Adipose tissue (tissue), 3 donors: ENCODE measurements at places on chromosomes 1 and 21. TPM values are rescaled to one million over a fixed set of nuclear protein-coding genes. Genes with fewer than 3 reads are reported as not detected.

The ZNF362 gene
- 17.8 TPM for polyA plus RNA-seq

The SLC45A3 gene
- polyA plus RNA-seq = 0.67 TPM

The BRINP2 gene
- polyA plus RNA-seq = 0.16 TPM

The NR1I3 gene
- 0.21 TPM for polyA plus RNA-seq

The FAAH gene
- 31.4 TPM for polyA plus RNA-seq

The F13B gene
- not detected for polyA plus RNA-seq

The CFHR2 gene
- polyA plus RNA-seq = not detected

The NT5C1A gene
- polyA plus RNA-seq = 0.06 TPM

The AHCTF1 gene
- polyA plus RNA-seq = 5.4 TPM

The EBNA1BP2 gene
- polyA plus RNA-seq = 32.2 TPM

The ERICH3 gene
- polyA plus RNA-seq = 0.05 TPM

The PFKL gene
- 134 TPM for polyA plus RNA-seq

The KCNK2 gene
- 0.01 TPM for polyA plus RNA-seq

The CNTN2 gene
- polyA plus RNA-seq = 0.10 TPM

The CD34 gene
- 70.4 TPM for polyA plus RNA-seq

The TMEM269 gene
- 0.05 TPM for polyA plus RNA-seq

The SSU72 gene
- polyA plus RNA-seq = 63.1 TPM

The PIGK gene
- 6.9 TPM for polyA plus RNA-seq

The NUDT4B gene
- polyA plus RNA-seq = not detected

The DRAXIN gene
- polyA plus RNA-seq = 0.01 TPM

The F11R gene
- 33.9 TPM for polyA plus RNA-seq

The SYPL2 gene
- 2.1 TPM for polyA plus RNA-seq

The RIMS3 gene
- polyA plus RNA-seq = 0.79 TPM

The AXDND1 gene
- polyA plus RNA-seq = not detected

The TRIM67 gene
- polyA plus RNA-seq = 0.02 TPM

The CCDC27 gene
- not detected for polyA plus RNA-seq

The SPRR3 gene
- polyA plus RNA-seq = 0.53 TPM

The TMEM82 gene
- polyA plus RNA-seq = 0.04 TPM

The RGS5 gene
- polyA plus RNA-seq = 13.7 TPM

The FCER1G gene
- 258 TPM for polyA plus RNA-seq

The FMO1 gene
- 1.2 TPM for polyA plus RNA-seq

The ZBTB18 gene
- polyA plus RNA-seq = 5.0 TPM

The AGBL4 gene
- polyA plus RNA-seq = 0.51 TPM

The ORC1 gene
- 0.30 TPM for polyA plus RNA-seq

The ROR1 gene
- polyA plus RNA-seq = 2.8 TPM

The NUAK2 gene
- polyA plus RNA-seq = 1.6 TPM

The FALEC gene
- 0.15 TPM for polyA plus RNA-seq

The EDARADD gene
- polyA plus RNA-seq = 0.42 TPM

The LDLRAD2 gene
- polyA plus RNA-seq = 0.63 TPM

The S100A6 gene
- 3,055 TPM for polyA plus RNA-seq
